Muscle of leg (tissue), 16 donors: ENCODE measurements at places on chromosomes 3 and 15.
A peak's percentile ranks its signal among the peaks of the same experiment; 100 is the strongest.

DNA sequence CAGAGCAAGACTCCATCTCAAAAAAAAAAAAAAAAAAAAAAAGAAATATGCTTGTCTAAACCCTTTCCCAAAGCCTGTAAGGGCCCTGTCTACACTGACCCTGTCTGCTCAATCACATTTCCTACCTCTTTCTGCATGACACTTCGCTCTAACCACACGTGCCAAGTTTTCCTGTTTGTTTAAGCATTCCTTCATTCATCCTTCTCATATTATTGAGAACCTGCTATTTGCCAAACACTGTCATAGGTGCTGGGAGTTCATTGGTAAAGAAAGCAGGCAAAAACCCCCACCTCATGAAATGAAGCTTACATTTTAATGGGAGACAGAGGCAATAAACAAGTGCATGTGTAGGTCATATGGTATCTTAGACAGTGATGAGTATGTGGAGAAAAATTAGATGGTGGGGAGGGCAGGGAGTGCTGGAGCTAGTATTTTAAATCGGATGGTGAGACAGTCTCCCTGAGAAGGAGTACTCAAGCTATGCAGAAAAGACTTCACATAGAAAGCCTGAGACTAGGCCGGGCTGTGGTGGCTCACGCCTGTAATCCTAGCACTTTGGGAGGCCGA lies 48.0 kb downstream of the B3GNT5 start:
- no peaks in the 10 kb centered on the region for H3K36me3 ChIP-seq
- H3K4me3 ChIP-seq = no peak overlapping the region
- DNase-seq = no peak
- H3K27ac ChIP-seq = no peak overlapping the region

- no peak overlapping the region for H3K4me3 ChIP-seq
- no peak overlapping the region for H3K27ac ChIP-seq
- no peaks in the 10 kb centered on the region for H3K36me3 ChIP-seq
- no peaks in the 10 kb centered on the region for H3K27me3 ChIP-seq
- H3K4me1 ChIP-seq = peaks cover 56% of the 10 kb centered on the region
Measured at GRCh38 chr15:78763796-78764241, 47.4 kb downstream of the ADAMTS7 start.

DNA sequence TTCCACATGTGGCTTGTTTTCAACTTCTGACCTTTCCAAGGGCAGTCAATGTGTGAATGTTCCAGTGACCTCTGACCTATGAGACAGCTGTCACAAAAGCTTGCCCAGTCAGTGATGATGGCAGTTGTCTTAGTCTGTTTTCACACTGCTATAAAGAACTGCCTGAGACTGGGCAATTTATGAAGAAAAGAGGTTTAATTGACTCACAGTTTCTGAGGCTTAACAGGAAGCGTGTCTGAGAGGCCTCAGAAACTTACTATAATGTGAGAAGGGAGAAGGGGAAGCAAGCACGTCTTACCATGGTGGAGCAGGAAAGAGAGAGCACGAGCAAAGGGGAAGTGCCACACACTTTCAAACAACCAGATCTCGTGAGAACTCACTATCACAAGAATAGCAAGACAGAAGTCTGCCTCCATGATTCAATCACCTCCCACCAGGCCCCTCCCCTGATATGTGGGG lies 95.6 kb downstream of the ECT2 start:
- no peaks in the 10 kb centered on the region for H3K27me3 ChIP-seq
- no peaks in the 10 kb centered on the region for H3K36me3 ChIP-seq
- H3K4me1 ChIP-seq = no peaks in the 10 kb centered on the region
- no peak overlapping the region for H3K4me3 ChIP-seq
- no peak overlapping the region for H3K27ac ChIP-seq

- H3K27me3 ChIP-seq = no peaks in the 10 kb centered on the region
- peak; percentile 97 for DNase-seq
- no peaks in the 10 kb centered on the region for H3K36me3 ChIP-seq
- H3K4me3 ChIP-seq = no peak overlapping the region
- H3K4me1 ChIP-seq = peaks cover 6% of the 10 kb centered on the region
Measured at GRCh38 chr15:81723701-81724100, 322.1 kb downstream of the MEX3B start.

- H3K4me1 ChIP-seq = peaks cover 2% of the 10 kb centered on the region
- H3K4me3 ChIP-seq = peak overlapping the region; percentile 85
- no peak for DNase-seq
- H3K36me3 ChIP-seq = no peaks in the 10 kb centered on the region
- peak overlapping the region; percentile 98 for H3K27ac ChIP-seq
Measured at GRCh38 chr3:20186600-20187004, 596 bp upstream of the SGO1 start.

DNA sequence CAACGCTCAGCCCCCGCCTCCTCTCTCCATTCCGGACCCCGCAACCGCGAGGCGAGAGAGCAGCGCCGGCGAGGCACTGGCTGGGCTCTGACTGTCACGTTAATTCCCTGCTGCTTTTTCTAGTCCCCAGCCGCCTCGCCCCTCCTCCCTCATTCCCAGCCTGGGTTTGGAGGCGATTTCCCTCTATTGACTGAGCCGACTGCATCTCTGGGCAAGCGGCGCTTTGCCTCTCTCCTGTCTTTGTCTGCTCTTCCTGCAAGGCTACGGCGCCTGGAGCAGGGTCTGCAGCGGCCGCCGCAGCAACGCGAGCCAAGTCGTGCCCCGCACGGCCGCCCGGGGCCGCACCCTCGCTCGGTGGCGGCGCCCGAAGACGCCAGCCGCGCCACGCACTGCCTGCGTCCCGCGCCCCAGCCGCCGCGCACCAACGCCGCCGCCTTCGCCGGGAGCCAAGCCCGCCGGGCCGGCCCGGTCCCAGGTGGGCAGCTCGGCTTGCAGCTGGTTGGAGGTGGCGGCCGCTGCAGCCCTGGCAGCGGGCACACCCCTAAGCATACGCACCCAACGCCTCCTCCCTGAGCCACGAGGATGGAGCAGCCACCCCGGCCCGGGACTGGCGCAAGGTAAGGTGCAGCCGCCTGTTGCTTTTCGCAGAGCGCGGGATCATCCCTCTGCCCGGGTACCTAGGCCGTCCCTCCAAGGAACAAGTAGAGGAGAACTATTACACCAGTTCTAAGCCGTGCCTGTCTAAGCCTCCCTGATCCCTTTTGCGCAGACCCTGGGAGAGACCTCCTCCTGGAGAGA lies at the start of gene LRRC3B:
TSS of gene LRRC3B (plus strand) at position 152 of the 798 bp plus-strand sequence. CDS start 86,901 bp downstream, outside the sequence.
- H3K27me3 ChIP-seq = peaks cover 18% of the 10 kb centered on the region
- peak within 1 kb of the TSS; percentile 45 for H3K27ac ChIP-seq
- H3K4me3 ChIP-seq = peak within 1 kb of the TSS; percentile 66
- DNase-seq = peak; percentile 68
- peaks cover 2% of the 10 kb centered on the region for H3K36me3 ChIP-seq
- H3K4me1 ChIP-seq = peaks cover 18% of the 10 kb centered on the region

- H3K36me3 ChIP-seq = no peaks in the 10 kb centered on the region
- H3K27me3 ChIP-seq = no peaks in the 10 kb centered on the region
- DNase-seq = peak; percentile 46
- H3K4me3 ChIP-seq = no peak overlapping the region
- no peaks in the 10 kb centered on the region for H3K4me1 ChIP-seq
Measured at GRCh38 chr15:94412979-94413746, 181.8 kb downstream of the MCTP2 start.

DNA sequence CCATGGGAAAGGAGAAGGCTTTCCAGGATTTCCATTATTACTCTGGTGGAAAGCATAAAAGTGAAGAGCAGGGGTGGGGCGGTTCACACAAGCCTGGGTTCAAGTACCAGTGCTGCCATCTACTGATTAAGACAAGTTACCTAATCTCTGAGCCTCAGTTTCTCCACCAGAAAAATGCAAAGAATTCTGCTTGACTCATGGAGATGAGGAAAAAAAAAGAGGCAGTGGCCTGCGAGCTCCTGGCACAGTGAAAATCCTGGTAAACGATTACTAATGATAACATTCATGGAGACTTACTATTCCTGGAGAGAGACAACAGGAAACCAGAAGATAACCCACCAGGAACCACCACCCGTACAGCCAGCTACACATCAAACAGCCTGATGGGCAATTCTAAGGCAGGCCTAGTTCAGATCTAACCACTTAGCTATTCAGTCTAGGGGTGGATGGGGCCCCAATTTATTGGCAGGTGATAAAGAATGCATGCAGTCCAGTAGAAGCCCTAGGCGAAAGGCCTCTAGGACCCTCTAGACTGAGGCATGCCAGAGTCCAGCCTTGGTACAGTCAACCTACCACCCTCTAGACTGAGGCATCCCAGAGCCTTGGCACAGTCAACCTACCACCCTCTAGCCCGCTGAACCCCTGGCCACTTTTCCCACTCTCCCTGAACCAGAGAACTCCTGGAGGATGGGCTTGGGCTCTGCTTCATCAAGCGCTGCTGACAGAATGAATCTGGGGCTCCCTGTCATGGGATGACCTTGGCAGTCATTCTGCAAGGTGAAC lies 2.5 kb downstream of the AMOTL2 start:
- peaks cover 2% of the 10 kb centered on the region for H3K27me3 ChIP-seq
- peak; percentile 16 for DNase-seq
- peaks cover 60% of the 10 kb centered on the region for H3K36me3 ChIP-seq

- peak; percentile 93 for DNase-seq
- no peaks in the 10 kb centered on the region for H3K4me1 ChIP-seq
- no peak overlapping the region for H3K4me3 ChIP-seq
- H3K36me3 ChIP-seq = peaks cover 4% of the 10 kb centered on the region
- H3K27me3 ChIP-seq = no peaks in the 10 kb centered on the region
Measured at GRCh38 chr15:60423537-60423936, 25.8 kb upstream of the ANXA2 start.

GRCh38 chr3:71546821-71547220 lies 36.7 kb downstream of the FOXP1 start:
- no peaks in the 10 kb centered on the region for H3K36me3 ChIP-seq
- H3K4me3 ChIP-seq = no peak overlapping the region
- no peak overlapping the region for H3K27ac ChIP-seq
- no peaks in the 10 kb centered on the region for H3K27me3 ChIP-seq
- DNase-seq = no peak

- H3K27me3 ChIP-seq = no peaks in the 10 kb centered on the region
- H3K27ac ChIP-seq = no peak overlapping the region
- peaks cover 17% of the 10 kb centered on the region for H3K4me1 ChIP-seq
- DNase-seq = no peak
Measured at GRCh38 chr15:97977734-97978133, 17.2 kb downstream of the ARRDC4 start.

GRCh38 chr15:99326235-99326634 lies 75.0 kb downstream of the LRRC28 start:
- no peaks in the 10 kb centered on the region for H3K36me3 ChIP-seq
- H3K27ac ChIP-seq = no peak overlapping the region
- peaks cover 3% of the 10 kb centered on the region for H3K4me1 ChIP-seq

- H3K36me3 ChIP-seq = no peaks in the 10 kb centered on the region
- no peaks in the 10 kb centered on the region for H3K27me3 ChIP-seq
- H3K4me1 ChIP-seq = no peaks in the 10 kb centered on the region
- DNase-seq = peak; percentile 52
- H3K27ac ChIP-seq = no peak overlapping the region
Measured at GRCh38 chr3:132652640-132653270, 6.9 kb downstream of the ACAD11 start.

DNA sequence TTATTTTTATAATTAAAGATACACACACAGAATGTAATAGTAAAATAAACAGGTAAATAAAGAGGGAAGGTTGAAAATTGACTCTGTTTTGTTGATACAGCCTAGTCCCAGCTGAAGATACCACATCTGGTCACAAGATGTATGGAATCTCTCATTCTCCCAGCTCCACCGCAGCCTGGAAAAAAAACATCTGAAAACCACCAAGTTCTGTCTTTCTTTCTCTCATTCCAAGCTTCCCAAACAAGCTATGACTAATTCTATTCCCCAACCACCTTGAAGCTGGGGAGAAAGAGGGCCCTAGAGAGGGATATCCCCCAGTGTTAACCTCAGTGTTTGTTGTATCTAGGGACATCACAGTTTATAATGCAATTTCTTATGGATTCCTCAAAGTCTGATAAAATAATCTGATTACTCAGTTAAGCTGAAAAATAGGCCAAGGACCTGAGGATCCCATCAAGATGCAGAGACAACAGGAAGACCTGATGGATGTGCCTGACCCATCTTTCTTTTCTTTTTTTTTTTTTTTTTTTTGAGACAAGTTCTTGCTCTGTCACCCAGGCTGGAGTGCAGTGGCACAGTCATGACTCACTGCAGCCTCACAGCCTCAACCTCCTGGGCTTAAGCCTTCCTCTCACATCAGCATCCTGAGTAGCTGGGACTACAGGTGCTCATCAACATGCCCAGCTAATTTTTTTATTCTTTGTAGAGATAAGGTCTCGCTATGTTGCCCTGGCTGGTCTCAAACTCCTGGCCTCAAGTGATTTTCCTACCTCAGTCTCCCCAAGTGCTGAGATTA lies 38.1 kb downstream of the SRGAP3 start:
- peak; percentile 75 for DNase-seq
- no peaks in the 10 kb centered on the region for H3K36me3 ChIP-seq

- H3K27ac ChIP-seq = no peak overlapping the region
- peaks cover 11% of the 10 kb centered on the region for H3K27me3 ChIP-seq
- DNase-seq = no peak
Measured at GRCh38 chr3:71726146-71726545, 944 bp upstream of the EIF4E3 start.

- H3K27ac ChIP-seq = peak overlapping the region; percentile 89
- peak; percentile 82 for DNase-seq
- no peak overlapping the region for H3K4me3 ChIP-seq
- H3K27me3 ChIP-seq = no peaks in the 10 kb centered on the region
- H3K4me1 ChIP-seq = peaks cover 40% of the 10 kb centered on the region
Measured at GRCh38 chr3:125128861-125129501, 73.2 kb upstream of the HEG1 start.

DNA sequence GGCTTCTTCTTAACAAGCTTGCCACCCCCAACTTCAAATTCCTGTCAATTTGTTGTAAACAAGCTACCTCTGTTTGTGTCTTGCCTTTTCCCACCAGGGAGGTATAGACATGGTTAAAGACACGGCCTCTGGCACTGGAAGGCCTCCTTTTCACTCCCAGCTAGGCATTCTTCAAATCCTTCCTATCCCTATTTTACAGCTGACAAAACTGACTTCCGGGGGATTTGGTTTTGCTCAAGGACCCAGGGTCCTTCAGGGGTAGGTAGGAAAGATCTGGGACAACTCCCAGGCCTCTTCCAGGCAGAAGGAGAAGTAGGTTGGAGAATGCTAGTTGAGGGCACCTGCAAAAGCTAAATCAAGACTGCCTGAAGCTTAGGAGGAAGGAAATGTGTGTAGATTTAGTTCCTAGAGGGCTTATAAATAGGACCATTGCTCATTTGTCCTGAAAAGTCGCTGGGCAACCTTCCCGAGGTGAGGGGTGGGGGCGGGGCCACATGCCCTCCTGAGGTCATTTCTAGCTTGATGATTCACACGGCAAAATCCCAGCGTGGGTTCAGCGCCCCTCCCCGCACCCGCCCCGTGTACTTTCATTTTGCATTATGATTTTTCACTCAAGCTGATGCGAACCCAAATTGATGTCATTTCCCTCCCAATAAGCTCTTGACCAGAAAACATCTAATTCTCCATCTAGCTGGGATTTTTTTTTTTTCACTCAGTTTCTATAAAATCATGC lies 365.5 kb downstream of the SHQ1 start:
- peaks cover 20% of the 10 kb centered on the region for H3K4me1 ChIP-seq
- peaks cover 1% of the 10 kb centered on the region for H3K27me3 ChIP-seq
- no peaks in the 10 kb centered on the region for H3K36me3 ChIP-seq
- DNase-seq = peak; percentile 62
- H3K27ac ChIP-seq = peak overlapping the region; percentile 2

- no peak overlapping the region for H3K27ac ChIP-seq
- H3K36me3 ChIP-seq = no peaks in the 10 kb centered on the region
- H3K4me3 ChIP-seq = no peak overlapping the region
- H3K4me1 ChIP-seq = no peaks in the 10 kb centered on the region
- peaks cover 5% of the 10 kb centered on the region for H3K27me3 ChIP-seq
- no peak for DNase-seq
Measured at GRCh38 chr15:65937476-65937875, 68.2 kb downstream of the RAB11A start.
